ENCODE measurements at places on chromosomes 12 and 14.

DNA sequence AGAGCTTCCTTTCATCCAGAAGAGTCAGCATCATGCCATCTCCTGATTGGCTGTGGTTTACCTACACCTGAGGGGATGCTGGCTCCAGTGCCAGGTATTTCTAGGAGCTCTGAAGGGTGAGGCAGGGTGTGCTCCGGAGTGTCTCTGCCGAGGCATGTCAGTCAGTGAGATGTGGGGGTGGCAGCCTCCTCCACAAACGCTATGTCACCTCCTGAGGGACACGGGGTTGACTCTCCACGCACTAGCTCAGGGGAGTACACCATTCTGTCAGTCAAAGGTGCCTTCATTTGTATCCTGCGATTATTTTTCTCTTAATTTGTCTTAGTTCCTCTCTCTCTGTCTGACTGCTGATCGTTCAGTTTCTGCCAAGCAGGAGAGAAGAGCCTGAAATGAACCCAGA, 604.5 kb downstream of the VRK1 start:
- no peak for DNase-seq

DNA sequence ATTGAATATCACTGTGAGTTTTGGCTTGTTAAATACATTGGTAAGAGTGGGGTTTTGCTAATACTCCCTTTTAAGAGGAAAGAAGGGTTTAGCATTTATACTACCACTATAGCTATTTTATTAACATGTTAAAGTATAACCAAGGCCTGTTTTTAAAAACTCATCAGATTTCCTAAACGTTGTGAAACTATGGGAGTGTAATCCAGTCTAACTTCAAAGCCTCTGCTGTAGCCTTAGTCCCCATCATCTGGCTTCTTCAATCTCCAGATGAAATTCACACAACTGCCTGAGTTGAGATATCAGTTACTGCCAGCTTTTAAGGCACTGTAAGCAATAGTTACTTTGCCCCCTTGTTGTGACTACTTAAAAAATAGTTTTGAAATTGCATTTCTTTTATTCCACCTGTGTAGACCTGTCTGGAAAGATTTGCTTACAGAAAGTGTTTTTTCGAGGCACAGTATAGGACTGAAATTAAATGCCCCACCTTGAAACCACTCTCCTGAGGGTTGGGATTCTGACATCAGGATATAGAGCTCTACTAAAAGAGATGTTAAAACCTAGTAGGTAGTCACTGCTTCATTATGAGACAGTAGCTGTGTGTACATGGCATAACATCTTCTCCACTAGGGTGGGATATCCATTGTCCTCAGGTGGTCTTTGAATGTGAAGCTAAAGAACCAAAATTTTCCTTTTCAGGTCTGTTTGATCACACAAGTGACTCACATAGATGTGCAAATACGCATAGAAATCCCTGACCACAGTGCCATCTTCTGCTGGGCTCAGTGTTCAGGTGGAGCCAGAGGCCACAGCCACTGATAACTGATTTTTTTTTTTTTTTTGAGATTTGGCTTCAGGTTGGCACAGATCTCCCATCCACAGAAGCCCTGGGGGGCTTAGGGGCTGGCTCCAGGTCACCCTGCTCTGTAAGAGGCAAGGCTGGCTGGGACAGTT, 125.5 kb downstream of the DAAM1 start:
- DNase-seq: no peak

DNA sequence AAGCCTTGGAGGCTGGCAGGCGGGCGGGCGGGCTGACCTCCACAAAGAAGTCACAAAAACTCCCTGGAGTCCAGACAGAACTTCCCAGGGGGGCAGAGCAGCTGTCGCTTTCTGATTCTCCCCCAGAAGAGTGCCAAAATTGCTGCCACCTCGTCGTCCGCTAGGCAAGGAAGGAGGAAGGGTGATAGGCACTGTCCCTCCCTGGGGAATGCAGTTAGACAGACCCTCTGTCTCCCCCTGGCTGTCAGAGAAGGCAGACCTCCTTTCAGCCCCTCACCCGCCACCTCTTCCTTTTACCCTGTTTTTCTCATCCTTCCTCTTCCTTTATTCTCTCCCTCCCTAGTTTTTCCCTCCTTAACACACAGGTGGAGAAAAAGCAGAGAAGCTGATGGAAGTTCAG, 18.7 kb downstream of the GRIN2B start:
- DNase-seq: no peak

DNA sequence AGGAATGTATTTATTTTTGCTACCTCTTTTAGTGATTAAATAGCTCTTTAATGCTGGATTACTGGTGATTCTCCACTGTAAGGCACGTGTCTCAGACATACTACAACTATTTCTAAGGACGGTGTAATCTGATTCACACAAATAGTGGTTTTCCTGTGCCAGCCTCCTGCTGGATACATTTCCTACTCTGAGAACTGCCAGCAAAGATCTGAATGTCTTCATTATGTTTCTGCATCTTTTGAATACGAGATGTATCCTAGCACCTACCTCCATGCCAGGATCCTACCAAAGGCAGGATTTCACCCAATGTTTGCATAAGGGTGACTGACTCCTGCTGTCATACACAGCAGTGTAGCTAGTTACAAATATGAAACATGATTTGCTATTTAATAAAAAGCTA, 120.6 kb downstream of the PRICKLE1 start:
- no peak for DNase-seq

GRCh38 chr12:41228066-41228820, 40.1 kb downstream of the PDZRN4 start:
- DNase-seq: no peak

GRCh38 chr12:131713349-131713748, 2.5 kb downstream of the SFSWAP start:
- no peak for DNase-seq

GRCh38 chr12:68510397-68510796, 100.3 kb upstream of the RAP1B start:
- DNase-seq: no peak

- DNase-seq: peak; percentile 80
These were observed 7.9 kb downstream of the ATF7 start for GRCh38 chr12:53618275-53618674.

GRCh38 chr14:33899723-33900341, 51.0 kb downstream of the EGLN3 start:
- DNase-seq: no peak

- DNase-seq: no peak
These were observed 4.3 kb upstream of the HIGD1C start for GRCh38 chr12:50947933-50948626.

GRCh38 chr14:75885829-75886228, 96.0 kb downstream of the TGFB3 start:
- no peak for DNase-seq

DNA sequence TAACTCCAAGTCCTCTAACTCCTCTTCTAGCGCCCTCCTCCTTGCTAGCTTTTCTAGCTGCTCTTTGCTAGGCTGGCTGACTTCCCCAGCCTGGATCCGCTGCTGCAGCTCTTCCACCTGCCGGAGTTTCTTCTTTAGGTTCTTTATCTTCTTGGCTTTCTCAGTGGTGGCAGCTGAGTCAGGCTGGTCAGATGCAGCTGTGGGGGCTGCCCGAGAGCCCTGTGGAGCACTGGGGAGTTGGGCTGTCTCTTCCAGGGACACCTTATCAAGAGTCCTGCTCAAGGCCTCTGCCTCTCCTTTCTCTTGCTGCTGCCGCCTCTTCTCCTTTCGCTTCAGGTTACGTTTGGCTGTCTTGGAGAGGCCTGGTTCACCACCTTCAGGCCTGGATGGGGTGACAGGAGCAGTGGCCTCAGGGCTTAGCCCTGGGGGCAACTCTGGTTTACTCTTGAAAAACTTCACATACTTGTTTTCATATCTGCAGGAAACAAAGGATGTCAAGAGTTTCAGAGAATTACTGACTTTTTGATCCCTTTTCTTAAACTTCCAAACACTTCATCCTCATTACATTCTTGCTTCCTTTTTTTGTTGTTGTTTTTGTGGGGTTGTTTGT, 25.7 kb downstream of the PYM1 start:
- DNase-seq: no peak

- DNase-seq: peak; percentile 94
These were observed 235.2 kb upstream of the CRY1 start for GRCh38 chr12:107328442-107329133.

DNA sequence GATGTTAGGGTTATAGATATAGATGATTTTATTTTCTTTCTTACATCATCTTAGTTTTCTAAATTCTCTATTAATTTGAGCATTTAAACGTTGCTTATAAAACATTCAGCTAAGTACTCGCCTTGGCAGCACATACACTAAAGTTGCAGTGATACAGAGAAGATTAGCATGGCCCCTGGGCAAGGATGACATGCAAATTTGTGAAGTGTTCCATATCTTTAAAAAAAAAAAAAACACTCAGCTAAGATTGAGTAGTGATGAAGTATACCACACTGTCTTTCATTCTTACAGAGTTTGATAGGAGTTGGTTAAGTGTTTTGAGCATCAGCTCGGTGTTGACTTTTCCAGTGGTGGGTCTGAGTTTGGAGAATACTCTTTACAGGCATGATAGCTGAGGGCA, 72.3 kb downstream of the FRMD6 start:
- DNase-seq: no peak

GRCh38 chr12:110126557-110126956, 2.4 kb downstream of the IFT81 start:
- no peak for DNase-seq

- no peak for DNase-seq
These were observed 37.9 kb downstream of the LRRK2 start for GRCh38 chr12:40262657-40263056.

GRCh38 chr14:88323086-88323522, at the start of gene KCNK10:
TSS of gene KCNK10 (minus strand) at chr14:88323269. CDS start at chr14:88322798, 471 bp downstream.
- no peak for DNase-seq

GRCh38 chr12:132186857-132187620, 42.8 kb downstream of the NOC4L start:
- DNase-seq: no peak

DNA sequence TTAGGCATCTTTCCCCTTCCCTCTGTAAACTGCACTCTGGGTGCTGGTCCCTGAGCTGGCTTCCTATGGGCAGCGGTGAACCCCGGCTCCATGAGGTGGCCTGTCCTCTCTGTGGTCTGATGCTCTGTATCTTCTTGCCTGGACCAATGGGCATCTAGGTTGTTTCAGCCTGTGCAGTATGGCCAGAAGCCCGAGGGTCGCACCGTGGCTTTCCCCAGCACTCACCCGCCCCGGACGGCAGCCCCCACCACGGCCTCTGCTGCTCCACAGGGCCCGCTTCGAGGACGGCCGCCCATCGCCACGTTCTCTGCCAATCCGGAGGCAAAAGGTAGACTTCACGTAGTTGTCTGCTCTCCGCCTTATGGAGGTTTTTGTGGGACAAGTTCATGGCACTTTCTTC, 70.1 kb downstream of the EP400 start:
- no peak for DNase-seq

DNA sequence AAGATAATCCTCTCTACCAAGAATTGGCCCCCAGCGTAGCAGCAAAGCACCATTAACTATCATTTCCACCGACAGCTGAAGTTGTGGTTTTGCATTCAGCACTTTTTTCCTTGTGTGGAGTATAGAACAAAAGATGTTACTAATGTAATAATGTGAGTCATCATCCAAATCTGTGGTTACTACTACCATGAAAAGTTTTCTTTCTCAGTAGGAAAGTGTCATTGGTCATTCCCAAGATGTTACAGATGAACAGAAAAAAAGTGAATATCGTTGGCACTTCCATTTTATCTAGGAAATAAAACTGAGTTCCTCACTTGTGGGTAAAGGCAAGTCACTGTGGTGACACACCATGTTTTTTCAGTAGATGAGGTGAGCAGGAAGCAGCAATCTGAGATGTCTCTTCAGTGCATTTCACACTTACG, 30.3 kb upstream of the IFNG start:
- DNase-seq: no peak

DNA sequence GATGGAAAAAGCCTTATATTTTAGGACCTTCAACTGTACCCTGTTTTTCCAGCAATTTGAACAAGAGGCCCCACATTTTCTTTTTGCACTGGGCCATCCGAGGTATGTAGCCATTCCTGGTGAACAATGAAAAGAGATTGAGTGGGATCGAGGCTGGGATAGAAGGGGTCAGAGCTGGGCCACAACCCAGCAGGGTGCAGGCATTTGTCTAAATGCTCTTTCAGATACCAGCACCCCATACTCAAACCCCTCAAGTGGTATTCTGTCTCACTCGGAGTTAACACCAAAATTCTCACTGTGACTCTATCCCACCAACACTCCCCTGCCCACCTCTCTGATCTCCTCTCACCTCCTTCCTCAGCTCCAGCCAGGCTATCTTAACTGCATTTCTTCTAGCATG, 26.8 kb downstream of the DUSP6 start:
- no peak for DNase-seq

DNA sequence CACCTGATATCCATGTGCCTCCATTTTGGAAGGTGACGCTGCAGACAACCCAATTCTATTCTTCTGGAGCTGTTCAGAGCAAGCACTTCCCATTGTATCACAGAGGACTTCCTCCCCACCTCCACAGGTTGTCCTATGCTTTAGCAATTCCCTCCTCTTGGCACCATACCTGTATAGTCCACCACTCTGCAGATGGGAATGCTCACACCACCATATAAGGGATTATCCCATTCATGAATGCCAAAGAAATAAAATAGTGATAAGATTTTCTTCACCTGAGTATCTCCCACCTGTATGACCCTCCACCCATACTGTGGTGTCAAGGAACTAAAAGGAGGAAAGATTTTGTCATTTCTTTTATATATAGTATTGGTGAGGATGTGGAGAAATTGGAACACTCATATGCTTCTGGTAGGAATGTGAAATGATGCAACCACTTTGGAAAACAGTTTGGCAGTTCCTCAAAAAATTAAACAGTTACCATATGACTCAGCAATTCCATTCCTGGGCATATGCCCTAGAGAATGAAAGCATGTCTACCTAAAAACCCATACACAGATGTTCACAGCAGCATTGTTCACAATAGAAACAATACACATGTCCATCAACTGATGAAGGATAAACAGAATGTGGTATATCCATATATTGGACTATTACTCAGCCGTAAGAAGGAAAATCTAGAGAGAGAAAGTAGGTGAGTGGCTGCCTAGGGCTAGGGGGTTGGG, 75.2 kb downstream of the FIGNL2 start:
- DNase-seq: no peak

DNA sequence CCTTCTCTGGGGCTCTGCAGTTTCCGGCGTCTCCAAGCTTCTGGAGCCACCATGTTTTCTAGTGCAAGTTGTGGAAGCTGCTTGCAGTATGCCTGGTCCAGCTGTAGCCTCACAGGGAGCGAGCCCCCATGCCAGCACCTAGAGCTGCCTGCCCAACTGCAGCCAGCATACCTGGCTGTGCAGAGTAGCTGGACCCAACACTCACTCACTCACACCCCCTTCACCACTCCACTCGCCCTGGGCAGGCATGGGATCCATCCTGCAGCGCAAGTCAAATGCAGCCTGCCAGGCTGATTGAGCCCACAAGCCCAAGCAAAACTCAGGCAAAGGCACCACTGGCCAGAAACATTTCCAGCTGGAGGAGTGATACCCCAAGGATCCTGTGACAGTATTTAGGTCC, 797.3 kb downstream of the SLC16A7 start:
- no peak for DNase-seq

- no peak for DNase-seq
These were observed 7.8 kb upstream of the VDR start for GRCh38 chr12:47912556-47912955.

- no peak for DNase-seq
These were observed 44.9 kb upstream of the RIC8B start for GRCh38 chr12:106729611-106730010.
